Right ventricle myocardium inferior (tissue), 1 donor: ENCODE measurements at places on chromosomes 11 and 22. TPM values are rescaled to one million over a fixed set of nuclear protein-coding genes. Genes with fewer than 3 reads are reported as not detected.

- peak; percentile 99 for DNase-seq
Observed at GRCh38 chr11:64241241-64241490, 271 bp downstream of the FKBP2 start.

DNA sequence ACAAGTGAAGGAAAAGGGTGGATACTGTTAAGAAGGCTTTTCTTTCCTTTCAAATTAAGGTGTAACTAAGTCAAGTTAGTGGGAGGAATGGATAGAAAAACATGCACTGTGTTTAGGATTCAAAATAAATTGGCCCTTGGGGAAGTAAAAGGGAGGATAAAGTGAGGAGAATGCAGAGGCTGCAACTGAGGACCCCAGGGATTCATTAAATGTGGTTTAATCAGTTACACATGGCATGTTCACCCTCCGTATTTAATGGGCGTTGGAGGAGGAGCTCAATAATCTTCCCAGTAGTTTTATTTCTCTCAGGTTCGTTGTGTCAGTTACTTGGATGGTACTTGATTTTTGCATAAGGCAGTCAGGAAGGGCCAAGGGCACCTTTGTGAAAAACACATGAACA lies 966.3 kb downstream of the JRKL start:
- DNase-seq = no peak

DNA sequence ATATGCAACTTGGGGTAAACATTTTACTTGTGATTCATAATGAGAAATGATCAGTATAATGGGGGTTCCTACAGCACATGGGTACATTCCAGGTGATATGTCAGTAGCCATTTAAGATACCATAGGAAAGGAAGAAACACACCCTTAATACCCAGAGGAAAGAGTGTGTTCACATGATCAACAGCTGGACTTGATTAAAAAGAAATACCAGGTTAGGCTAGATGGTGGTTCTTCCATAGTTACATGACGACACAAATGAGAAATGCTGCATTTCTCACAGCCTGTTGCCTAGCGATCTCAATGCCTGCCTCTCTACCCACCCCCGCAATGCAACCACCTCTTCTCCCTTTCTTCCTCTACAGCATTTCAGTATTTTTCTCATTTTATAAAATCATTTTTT lies 96.8 kb downstream of the TTC28 start:
- DNase-seq = no peak

GRCh38 chr11:102849311-102849710 lies 5.9 kb upstream of the MMP3 start:
- DNase-seq = no peak

Gene KRTAP5-10
- total RNA-seq = not detected

Gene CTSW
- 1.1 TPM for total RNA-seq

- peak; percentile 71 for DNase-seq
Observed at GRCh38 chr11:59172345-59173079, 580 bp downstream of the DTX4 start.
